ENCODE measurements at places on chromosomes 2 and 18.
A peak's percentile ranks its signal among the peaks of the same experiment; 100 is the strongest.

- DNase-seq, result no peak
Observed at GRCh38 chr2:217656316-217656715, 346.5 kb downstream of the TNS1 start.

DNA sequence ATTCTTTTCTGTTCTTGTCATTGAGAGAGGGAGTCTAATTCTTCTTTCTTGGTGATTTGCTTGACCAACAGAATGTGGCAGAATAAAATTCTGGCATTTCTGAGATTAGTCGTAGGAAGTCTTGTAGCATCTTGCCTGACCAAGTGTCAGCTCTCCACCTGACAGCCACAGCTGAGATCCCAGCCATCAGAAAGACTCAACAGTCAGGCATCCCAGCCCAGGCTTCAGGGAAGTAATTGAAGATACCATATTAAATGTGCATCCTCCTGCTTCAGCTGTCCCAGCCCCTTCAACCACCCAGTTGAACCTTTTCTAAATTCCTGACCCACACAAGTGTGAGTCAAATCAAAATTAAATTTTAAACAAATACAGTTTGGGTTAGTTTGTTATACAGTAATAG, 208.3 kb downstream of the PIK3C3 start:
- no peak for DNase-seq

DNA sequence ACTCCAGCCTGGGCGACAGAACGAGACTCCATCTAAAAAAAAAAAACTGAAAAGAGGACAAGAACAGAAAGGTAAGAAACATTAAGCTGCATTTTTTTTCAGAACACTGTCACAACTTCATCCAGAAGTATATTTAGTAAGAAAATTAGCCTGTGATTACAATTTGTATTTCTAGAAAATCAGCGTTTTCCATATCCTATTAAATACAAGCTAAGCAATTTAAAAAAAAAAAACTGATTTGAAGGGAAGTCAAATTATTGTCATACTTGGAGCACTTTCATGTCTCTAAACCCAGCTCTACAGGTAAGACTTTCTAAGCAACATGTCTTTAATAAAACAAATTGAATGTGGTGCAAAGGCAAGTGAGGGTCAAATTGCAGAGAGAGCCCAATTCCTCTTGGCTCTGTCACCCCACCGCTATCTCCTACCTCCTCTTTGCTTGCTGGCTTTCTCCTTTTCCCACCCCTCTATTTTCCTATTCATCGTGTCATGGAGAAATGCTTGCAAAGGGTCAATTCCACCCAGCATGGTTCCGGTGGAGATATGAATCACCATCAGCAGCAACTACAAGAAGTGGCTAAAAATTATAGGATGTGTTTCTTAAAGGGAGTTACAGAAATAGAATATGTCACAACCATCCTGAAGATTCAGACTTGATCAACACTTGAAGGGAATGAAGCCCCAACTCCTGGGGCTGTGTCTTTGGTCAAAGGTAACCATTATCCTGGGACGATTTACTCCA, 68.4 kb upstream of the BCL11A start:
- no peak for DNase-seq

- DNase-seq, result peak; percentile 41
Observed at GRCh38 chr2:135960656-135961551, 24.5 kb downstream of the DARS1 start.

- no peak for DNase-seq
Observed at GRCh38 chr2:671787-672605, 5.2 kb downstream of the TMEM18 start.

GRCh38 chr2:99926986-99927385, 215.4 kb downstream of the AFF3 start:
- DNase-seq, result peak; percentile 29

DNA sequence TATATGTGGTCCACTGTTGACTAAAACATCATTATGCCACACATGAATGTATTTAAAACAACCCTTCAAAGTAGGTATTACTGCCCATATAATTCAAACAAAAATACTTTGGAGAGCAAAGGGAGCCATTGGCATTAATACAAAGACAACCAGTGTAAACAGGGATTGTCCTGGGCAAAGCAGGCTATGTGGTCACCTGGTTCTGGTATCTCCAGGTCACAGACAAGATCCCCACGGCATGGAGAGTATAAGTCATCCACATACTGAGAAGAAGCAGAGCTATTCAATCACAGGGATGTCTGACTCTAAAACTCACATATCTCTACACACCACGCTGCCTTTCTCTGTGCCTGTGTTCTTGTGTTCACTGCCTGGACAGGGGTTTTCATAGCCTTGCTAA, 81.4 kb upstream of the BZW1 start:
- DNase-seq, result no peak

DNA sequence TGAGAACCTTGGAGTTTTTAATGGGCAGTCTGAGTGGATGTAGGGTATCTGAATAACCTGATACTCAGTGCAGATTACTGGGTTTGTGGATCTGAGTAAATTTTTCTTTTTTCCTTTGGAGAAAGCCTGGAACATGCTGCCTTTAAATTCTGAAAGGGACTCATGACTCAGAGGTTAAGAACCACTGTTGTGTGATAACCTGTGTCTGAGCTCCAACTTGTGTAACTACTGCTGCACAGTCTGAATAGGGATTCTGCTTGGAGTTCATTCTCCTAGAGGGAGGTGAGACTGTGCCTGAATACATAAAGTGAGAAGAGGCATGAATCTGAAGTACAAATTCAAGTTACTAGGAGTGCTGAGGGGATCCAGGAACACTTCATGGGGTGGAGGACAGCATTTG, 36.2 kb downstream of the KDM3A start:
- peak; percentile 17 for DNase-seq

DNA sequence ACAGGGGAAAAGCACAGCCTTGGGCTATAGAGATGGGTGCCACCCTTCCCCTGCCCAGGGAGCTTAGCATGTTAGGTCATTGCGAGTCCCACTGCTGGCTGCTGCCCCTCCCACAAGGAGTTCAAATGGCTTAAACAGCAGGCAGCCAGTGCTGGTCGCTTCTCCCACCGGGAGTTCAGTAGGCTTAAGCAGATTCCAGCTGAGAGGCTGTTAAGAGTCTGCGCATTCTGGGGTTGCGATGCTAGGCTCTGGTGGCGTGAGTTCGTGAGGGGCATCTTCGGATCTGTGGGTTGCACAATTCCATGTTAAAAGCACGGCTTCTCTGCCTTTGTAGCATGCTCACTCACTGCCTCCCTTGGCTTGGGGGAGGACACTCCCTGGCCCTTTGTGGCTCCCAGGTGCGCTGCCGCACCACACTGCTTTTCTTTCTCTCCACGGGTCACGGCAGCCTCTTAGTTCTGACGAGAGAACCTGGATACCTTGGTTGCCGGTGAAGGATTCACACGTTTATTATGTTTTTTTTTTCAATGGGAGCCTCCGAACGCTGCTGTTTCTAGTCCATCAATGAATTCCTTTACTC, 93.2 kb downstream of the UNC80 start:
- DNase-seq, result no peak

DNA sequence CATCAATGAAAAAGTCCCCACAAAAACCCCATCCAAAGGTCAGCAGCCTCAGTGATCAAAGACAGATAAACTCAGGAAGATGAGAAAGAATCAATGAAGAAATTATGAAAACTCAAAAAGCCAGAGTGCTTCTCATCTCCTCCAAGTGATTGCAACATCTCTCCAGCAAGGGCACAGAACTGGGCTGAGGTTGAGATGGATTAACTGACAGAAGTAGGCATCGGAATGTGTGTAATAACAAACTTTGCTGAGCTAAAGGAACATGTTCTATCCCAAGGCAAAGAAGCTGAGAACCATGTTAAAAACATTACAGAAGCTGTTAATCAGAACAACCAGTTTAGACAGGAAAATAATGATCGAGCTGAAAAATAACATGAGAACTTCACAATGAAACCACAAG, 442.8 kb upstream of the SYT4 start:
- peak; percentile 86 for DNase-seq

DNA sequence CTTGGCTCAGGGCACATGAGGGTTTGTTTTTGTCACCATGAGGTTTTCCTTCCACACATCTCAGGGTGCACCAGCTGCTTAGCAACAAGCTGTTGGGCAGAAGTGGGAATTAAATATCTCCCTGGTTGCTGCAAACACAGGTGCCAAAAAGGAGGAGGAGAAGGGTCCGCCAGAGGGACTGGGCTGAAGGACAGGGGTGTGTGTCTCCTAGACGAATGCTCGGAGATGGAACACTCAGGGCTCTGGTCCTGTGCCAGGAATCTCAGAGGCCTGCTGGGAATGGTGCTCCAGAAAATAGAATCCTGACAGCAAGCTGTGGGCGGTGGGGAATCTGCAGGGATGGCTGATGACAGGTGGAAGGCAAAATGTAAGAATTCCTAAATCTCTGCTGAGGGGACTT, 94.5 kb downstream of the VSNL1 start:
- no peak for DNase-seq

DNA sequence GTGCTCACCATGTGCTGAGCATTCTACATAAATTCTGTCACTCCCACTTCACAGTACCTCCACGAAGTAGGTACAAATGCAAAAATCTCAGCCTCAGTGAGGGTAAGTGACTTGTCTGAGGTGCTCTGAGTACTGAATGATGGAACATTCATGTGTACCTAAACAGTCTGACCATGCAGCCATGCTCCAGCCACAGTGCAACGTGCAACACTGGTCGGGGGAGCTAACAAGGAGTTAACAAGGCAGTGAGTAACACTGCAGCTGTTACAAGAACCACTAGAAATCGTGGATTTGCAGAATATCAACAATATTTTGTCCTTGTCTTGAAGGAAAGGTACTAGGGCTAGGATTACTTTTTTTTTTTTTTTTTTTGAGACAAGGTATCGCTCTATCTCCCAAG, 36.6 kb upstream of the NDUFV2 start:
- DNase-seq, result no peak

GRCh38 chr2:74756356-74756890, 77.5 kb upstream of the HK2 start:
- no peak for DNase-seq

DNA sequence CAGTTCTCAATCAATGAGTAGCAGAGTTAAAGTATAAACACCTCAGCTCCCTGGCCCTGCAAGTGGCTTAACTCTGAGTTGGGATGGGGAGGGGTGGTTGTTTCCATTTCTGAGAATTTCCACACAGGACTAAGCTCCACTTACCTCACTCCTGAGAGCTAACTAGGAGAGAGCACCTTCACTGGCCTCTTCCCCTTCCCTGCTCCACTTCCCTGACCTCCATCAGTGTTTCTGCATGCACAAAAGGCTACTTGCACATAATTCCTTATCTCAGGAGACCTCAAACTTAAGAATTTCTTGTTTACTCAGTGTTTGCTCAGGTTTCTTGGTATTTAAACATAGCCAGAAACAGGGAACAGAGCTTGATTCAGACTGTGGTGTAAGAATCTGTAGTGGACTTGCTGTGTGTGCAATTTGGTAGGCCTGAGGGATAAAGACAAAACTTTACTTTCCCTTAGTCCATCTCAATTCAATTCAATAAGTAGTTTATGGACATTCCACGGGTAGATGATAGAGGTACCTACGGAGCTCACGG, 97.2 kb downstream of the PID1 start:
- no peak for DNase-seq

DNA sequence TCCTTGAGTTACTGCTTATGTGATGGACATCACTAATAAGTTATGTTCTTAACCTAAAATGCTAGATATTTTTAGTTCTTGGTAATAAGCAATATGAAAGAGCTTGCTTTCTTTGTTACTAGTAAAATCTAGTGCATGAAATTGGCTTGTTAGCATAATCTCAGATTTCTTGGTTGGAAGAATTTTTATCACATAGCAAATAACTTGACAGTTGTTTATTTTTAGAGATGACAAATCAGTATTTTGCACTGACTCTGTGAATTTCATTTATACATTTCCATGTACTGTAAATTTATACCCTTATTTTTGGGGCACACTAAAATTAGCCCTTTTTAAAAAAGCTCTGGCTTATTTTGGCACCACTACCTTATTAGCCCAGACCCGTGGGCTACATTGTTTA, 45.6 kb downstream of the LCLAT1 start:
- peak; percentile 43 for DNase-seq

GRCh38 chr2:127261804-127262406, 32.0 kb downstream of the ERCC3 start:
- peak; percentile 69 for DNase-seq

DNA sequence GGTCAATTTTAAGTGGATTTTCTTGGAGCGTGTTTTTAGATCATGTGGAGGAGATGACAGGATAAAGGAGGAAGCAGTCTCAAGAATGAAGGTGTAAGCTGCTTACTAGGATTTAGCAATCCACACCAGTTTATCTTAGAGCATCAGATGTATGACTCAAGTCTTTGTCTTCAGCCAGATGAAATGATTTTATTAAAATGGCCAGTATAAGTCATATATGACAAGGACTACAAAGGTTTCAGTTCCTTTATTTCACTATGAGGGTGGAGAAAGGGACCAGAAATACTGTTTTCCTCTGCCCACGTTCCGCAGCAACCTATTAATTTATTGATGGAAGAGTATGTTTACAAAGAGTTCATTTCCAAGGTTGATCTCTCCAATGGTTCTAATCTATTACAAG, 970.5 kb upstream of the SLC39A10 start:
- DNase-seq, result no peak

- DNase-seq, result no peak
Observed at GRCh38 chr2:3117650-3118216, 259.9 kb downstream of the EIPR1 start.

- no peak for DNase-seq
Observed at GRCh38 chr18:41513438-41513837, 441.6 kb upstream of the PIK3C3 start.

DNA sequence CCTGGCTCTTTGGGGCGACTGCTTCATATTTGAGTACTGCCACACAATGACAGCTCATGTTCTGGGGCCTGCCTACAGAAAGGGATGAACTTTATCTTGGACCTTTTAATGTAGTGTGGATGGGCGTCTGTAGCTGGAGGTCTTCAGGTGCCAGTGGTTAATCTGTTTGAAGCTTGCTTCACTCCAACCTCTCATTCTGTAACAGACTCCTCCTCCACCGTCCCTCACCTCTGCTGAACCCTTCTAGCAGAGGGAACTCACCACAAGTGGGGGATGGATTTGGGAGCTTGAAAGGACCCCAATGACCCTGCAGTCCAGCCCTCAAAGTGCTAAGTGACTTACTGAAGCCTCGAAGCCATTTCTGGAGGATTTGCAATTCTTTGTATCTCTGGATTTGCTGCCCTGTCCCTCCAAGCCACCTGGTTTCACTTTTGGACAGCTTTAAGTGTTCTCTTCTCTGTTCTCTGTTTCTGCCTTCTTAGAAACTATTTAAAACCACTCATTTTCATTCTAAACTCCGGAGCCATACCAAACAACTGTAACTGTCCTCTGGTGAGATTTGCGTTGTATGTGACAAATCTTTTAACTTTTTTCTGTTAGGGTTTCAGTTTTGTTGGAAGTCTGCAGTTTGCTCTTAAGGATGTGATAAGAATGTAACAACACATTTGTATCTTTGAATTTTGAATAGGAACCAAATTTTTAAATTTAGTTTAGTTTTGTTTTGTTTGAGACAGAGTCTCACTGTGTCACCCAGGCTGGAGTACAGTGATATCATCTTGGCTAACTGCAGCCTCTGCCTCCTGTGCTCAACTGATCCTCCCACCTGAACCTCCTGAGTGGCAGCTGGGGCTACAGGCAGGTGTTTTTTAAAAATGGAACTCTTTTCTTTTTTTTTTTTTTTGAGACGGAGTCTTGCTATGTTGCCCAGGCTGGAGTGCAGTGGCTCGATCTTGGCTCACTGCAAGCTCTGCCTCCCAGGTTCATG, 37.0 kb upstream of the CASP8 start:
- no peak for DNase-seq

Data from adipocyte (in vitro differentiated cells).